ENCODE measurements at places on chromosomes 1 and 21.

GRCh38 chr21:44574457-44575306 is 1.2 kb downstream of the KRTAP10-4 start:
- no peak for DNase-seq

DNA sequence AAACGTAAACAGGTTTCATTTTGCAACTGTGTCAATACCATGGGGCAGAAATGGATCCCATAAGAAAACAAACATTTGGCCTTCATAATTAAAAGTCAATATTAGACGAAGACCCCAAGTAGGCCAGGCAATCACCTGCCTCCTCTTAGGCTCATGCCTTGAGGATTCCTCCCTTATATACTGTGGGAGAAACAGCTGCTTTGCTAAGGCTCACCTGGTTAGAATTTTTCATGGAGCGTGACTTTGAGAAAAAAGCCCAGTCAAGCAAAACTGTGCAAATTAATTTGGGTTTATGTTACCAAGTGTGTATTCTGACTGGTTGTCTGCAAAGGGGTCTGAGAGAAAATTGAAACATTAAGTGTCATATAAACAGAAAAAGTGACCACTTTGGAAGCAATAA is 605.3 kb upstream of the USP24 start:
- no peak for DNase-seq

DNA sequence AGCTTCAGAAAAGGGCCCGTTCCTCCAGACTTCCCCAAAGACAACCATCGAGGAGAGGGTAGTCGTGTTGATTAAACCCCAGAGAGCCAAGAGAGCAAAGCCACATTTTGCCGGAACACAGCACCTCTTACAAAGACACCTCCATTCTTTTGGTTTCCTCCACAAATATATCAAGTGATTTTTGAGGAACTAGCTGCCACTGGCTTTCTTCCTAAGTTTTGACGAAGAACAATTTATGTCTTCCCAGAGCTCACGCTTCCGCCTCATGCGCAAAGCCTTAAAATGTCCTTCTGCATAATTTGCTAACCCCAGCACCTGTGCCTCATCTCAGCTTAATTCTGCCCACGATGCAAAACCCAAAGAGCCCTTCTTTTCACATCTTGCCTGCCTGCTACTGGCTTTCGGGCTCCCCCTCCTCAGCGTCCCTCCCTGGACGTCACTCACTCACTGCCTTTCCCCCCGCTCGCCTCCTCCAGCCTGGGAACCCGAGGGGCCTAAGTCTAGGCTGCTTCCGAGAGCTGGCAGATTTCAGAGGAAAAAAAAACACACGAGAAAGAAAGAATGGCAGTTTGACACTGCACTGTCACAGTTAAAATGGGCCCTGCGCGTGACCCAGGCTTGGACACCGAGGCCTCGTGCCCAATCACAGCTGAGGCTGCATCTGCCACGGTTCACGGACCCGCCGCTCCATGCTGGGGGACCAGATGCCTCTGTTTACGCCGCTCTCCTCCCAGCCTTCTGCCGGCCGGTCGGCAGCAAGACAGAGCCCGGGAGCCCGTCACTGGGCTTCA is 77.6 kb upstream of the IFNAR2 start:
- DNase-seq, result no peak

DNA sequence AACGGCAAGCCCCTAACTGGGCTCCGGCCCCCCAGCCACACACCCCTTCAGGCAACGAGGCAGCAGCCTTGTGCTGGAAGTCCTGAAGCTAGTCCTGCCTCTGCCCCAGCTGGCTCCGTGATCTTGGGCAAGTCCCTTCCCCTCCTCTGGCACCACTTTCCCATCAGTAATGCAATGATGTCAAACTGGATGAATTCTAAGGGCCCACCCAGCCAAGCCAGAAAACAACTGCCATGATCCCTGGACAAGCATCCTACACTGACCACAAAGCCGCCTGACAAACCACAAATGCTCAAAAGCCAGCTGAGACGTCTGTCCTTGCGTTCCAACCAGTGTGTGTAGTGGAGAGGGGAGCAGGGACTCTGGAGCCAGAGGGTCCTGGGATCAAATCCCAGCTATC is 26.8 kb downstream of the IFFO2 start:
- DNase-seq, result no peak

DNA sequence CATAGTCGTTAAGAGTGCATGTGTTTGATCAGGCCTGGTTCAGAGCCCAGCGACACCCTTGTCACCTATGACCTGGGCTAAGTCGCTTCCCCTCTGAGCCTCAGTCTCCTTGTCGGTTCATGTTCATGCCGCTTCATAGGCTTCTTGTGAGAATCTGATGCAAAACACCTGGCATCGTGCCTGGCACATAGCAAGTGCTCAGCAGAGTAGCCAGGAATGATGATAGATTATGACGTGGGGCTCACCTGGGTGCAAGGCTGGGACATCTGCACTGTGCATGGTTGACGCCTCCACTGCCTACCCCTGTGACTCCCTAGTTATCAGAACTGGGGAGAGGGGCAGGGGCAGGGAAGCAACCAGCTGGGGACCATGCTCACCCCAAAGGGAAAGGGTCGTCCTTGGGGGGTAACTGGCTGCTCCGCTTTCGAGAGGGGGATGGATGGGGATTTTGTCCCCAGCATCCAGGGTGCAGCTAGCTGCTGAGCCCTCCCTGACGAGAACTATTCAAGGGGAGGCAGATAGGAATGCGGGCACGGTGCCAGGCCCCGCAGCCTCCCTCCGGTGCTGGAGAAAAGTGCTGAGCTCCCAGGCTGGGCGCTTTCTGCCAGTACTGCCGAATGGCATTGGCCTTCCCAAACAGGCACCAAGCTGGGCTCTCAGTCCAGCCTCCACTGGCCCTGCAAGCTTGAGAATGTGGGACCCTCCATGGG is 9.3 kb downstream of the EFHD2 start:
- DNase-seq, result no peak

- DNase-seq, result no peak
Observed at GRCh38 chr1:206049293-206049692, 3.7 kb upstream of the RHEX start.

GRCh38 chr1:103960045-103960444 is 210.3 kb downstream of the AMY1C start:
- no peak for DNase-seq

DNA sequence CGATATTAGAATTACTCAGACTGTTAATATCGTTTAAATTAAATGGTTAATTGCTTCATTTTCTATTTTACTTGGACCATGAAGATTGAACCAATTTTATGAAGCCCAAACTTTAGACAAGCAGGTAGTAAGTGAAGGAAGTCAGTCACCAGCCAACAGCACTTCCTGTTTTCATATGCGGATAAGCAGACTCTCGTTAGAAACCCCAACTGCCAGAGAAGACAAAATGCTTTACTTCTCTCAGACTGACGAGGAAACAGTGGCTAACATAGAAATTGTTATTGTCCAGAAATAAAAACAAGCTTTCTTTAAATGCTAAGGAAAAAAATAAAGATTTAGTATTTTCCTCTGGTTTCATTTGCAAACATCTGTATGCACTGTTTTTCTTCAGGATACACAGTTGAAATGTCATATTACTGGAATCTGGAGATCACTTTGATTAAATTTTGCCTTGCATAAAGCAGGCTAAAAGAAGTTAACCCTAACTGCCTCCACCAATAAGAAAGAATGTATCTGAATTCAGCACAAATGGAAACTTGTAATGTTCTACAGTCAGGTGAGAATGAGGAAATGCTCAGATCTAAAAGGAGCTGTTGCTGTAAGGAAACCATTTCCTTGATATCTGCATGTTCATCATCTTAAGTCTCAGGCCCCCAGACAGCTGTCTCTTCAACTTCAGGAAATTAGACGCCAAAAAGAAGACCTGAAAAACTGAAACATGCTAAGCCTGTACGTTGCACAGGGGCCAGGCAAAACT is 129.8 kb upstream of the SAMSN1 start:
- no peak for DNase-seq

DNA sequence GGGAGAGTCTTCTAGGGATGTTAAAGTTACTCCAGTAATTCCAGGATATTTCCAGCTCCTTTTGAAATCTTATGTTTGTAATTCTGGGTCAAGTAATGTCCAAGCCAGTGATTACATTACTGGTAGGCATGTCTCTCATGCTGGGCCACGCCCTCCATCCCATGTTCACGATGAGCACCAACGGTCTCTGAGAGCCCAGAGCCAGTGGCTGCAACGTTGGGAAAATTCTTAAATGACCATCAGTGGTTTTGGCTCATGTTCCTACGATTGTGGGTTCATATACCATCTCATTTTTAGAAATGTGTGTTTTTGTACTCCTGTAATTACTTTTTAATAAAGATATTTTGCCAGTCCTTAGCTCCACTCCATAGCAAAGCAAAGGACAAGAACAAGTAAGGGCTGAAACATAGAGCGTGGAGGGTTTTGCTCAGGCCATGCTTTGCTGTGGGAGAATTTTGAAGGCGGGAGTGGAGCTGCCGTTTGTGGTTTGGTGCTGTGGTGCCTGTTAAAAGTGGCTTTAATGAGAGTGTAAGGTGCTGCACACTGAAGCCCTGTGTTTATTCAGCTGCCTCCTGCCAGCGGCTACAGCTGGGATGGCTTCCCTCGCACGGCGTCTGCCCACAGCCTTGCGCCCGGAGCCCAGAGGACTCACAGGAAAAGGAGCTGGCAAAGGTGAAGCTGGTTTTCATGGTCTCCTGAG is 28.9 kb downstream of the VANGL1 start:
- no peak for DNase-seq

- peak; percentile 9 for DNase-seq
Observed at GRCh38 chr21:44304877-44305293, 5.0 kb downstream of the PFKL start.

DNA sequence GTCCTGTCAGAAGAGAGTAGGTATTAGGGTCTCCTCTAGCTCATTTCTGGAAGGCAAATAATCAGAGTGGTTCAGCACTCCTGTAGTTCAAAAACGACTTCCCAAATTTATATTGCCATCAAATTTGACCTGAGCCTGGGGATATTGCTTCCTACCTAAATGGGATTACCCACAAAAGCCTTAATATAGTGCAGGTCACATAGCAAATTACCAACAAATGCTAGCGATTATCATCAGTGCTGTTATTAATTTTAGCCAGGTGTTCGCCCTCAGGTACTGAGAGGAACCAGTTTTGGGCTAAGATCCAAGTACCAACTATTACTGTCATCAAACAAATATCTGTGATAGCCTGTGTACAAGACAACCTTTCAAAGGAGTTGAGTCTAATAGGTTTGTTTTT is 661.8 kb upstream of the PTBP2 start:
- DNase-seq, result no peak

- DNase-seq, result no peak
Observed at GRCh38 chr1:98421085-98421435, 240.5 kb upstream of the SNX7 start.

DNA sequence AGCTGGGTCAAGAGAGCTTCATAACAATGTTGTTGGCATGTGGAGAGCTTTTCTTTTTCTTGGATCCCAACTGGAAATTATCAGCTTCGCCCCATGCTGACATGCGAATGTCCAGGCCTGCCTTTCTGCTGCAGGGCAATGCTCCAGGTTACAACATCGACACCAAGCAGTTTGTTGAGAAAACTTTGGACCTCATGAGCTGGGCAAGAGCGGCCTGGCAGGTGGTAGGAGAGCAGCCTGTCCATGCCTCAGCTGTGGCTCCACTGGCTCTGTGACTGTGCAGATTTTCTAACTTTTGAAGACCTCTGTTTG is 41.4 kb downstream of the MTARC1 start:
- no peak for DNase-seq

DNA sequence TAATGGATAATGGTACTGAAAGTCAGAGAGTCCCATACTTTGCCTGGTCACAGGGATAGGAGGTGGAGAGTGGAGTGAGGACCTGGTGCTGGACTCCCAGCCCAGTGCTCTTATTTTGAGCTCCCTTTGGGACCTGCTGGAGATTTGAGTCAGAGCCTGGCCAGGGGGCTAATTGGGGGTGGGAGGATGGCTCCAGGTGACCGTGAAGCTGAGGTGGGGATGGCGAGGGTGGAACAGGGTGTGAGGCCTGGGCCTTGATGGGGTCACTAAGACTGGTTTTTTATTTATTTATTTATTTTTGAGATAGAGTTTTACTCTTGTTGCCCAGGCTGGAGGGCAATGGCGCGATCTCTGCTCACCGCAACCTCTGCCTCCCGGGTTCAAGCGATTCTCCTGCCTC is 17.8 kb downstream of the AMPD2 start:
- no peak for DNase-seq

DNA sequence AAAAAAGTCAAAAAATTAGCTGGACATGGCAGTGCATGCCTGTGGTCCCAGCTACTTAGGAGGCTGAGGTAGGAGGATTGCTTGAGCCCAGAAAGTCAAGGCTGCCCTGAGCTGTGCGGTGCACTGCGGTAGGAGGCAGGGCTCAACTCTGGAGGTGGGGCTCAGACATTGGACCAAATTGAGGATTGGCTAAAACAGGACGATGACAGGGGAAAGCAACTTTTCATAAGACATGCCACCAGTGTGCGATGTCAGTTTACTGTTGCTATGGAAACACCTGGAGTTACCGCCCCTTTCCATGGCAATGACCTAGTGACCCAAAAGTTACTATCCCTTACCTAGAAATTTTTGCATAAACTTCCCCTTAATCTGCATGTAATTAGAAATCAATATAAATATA is 85.3 kb downstream of the DISP3 start:
- no peak for DNase-seq

GRCh38 chr21:43195121-43196021 is 26.6 kb downstream of the CRYAA start:
- no peak for DNase-seq

DNA sequence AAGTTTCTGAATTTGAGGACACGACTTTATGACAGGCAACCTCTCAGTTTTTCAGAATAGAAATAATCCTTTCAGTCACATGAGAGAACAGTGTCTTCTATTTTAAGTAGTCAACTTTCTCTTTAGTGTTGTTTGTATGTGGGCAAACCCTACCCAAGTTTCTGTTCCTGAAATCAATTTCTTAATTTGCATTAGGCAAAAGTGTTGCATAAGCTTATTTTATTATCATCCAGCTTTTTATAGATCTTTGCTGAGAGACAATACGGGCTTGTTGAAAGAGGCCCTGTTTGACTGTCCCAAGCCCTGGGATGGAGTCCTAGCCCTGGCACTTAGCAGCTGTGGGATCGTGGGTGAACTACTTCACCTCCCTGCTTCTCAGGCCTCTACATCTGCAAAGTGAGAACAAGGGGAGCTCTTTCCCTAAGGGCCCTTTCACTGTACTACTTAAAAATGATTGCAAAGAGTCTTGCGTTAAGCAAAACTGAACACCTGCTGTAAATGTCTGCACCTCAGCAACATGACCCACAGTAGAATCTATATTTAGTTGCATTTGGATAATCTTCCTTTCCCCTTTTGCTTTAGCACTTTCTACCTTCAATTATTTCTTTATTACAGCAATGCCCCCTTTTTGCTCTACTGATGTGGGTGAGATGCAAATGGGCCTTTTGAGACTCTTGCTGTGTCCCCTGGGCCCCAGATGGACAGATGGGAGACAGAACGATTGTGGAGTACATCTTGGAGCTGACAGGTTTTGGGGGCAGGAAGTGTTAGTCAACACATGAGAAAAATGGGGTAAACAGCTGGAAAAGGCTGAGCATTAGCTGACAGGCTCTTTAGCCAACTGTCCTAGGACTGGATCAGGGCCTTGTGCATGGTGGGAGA is 41.0 kb upstream of the SCAF4 start:
- DNase-seq, result no peak

Measured in HS-27A (cell line).